ENCODE measurements at places on chromosomes 3 and 15.

GRCh38 chr15:83830381-83830780 is 176.5 kb downstream of the ADAMTSL3 start:
- DNase-seq, result no peak

DNA sequence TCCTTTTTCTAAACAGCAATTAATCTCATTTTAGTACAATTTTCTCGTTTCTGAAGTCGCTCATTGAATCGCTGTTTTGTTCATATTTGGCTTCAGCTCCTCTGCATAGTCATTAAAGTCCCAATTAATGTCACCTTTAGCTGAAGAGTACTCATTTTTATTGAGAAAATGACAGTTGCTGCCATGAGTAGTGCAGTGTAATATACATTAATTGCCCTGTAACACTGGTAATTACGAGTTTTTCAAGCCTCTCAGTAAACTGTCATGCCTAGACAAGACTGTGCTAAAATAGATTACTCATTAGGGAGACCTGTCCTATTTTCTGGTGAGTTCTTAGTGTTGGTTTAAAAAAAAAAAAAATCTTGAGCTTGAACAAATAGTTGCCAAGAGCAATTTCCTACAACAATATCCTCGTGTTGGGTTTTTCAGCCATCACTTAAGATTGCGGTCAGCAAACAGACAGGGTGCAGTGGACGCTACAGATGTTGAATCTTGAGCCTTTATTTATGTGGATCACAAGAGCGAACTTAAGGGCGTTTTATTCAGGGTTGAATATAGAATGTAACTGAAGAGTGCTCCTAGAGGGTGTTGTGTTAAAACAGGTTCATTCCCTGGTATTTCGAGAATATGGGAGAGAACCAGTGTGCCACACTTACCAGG is 176.0 kb downstream of the CDIN1 start:
- no peak for DNase-seq

DNA sequence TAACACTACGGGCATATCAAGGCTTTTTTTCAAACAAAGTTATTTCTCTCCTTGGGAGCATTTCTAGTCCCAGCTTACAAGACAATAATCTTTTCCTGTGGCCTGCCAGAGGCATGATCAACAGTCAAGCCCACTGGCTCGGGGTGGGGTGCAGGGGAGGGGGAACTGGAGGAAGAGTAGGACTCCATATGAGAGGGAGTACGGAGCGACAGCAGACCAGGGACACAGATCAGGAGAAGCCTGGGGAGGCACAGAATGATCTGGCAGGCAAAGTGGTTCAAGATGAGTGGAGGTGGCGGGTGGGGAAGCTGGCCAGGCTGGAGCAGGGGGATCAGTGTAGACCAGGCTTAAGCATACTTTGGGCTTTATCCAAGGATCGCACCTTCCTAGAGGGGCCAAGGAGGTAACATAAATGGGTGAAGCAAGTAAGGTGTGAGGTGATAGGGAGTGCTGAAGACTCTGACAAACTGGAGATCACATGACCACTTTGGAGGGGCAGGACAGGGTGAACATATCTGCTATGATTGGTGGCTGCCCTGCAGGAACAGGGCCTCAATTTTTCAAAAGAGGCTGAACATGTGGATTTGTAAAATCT is 37.4 kb downstream of the KLF15 start:
- no peak for DNase-seq

DNA sequence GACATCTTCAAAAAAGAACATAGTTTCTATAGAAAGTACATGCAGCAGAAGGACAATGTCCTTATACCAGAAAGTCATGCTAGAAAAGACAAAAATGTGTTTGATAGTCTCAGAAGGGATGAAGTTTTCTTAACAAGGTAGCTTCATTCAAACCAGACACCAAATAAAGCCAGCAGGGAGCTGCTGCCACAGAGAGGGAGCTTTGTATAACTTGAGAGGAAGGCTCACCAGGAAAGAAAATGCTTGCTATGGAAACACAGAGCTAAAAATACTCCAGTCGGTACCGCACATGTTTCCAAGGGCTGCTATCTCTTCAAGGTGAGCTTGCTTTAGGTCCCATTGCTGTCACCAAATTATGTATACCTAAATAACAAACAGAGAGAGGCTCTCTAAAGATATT is 1074.8 kb upstream of the ALCAM start:
- no peak for DNase-seq

GRCh38 chr3:184761075-184761841 is 49.4 kb upstream of the MAGEF1 start:
- DNase-seq, result no peak

GRCh38 chr15:52086011-52086786 is 26.4 kb downstream of the BCL2L10 start:
- no peak for DNase-seq

GRCh38 chr15:52417521-52417920 is 111.2 kb downstream of the MYO5A start:
- no peak for DNase-seq

DNA sequence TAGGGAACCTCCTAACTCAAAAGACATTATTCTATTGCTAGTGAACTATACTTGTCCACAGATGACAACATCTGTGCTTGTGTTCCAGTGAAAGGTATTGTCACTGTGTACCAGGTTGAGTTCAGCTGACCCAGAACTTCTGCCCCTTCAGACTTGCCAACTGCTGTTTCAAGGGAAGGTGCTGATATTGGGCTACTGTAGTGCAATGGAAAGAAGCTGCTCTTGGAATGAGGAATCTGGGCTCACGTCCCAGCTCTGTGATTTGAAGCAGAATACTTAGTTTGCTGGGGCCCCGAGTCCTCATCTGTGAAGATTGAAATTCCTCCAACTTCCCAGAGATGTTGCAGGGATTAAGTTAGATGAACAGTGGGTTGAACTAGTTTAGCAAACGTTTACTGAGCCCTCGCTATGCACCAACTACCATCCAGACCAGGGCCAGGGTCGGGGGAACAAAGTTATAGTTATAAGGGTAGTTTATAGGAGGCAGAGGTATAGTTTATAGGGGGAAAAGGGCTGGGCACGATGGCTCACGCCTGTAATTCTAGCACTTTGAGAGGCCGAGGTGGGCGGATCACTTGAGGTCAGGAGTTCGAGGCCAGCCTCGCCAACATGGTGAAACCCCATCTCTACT is 15.9 kb upstream of the UMPS start:
- no peak for DNase-seq

GRCh38 chr3:31161889-31162288 is 267.4 kb upstream of the GADL1 start:
- DNase-seq, result no peak

GRCh38 chr15:34434627-34435305 is 2.8 kb downstream of the GOLGA8A start:
- no peak for DNase-seq

GRCh38 chr3:126963261-126964190 is 19.4 kb upstream of the PLXNA1 start:
- no peak for DNase-seq

GRCh38 chr3:105369500-105370371 is 3.0 kb downstream of the ALCAM start:
- peak; percentile 78 for DNase-seq

DNA sequence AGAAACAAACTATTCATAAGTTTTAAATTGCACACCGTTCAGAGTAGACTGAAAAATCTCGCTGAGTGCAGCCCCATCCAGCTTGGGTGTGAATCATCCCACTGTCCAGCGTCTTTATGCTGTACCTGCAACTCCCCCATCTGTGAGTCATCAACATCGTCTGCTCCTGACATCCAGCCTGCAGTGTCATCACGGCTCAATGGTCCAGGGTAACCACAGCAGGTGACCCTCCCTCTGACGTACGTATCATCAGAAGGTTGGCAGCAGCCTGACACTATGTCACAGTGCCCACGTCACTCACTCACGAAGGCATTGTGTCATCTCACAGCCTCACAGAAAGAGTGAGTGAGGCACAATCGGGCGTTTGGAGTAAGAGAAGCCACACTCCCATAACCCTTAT is 65.2 kb downstream of the TPRA1 start:
- DNase-seq, result no peak

GRCh38 chr15:77030928-77031375 is 36.0 kb downstream of the PSTPIP1 start:
- DNase-seq, result no peak

- no peak for DNase-seq
Measured at GRCh38 chr3:148100476-148100875, 597.2 kb upstream of the AGTR1 start.

GRCh38 chr3:172550347-172550943 is 27.2 kb upstream of the TNFSF10 start:
- peak; percentile 67 for DNase-seq

GRCh38 chr3:187748050-187748481 is 2.8 kb upstream of the BCL6 start:
- DNase-seq, result peak; percentile 97

GRCh38 chr3:41363830-41364523 is 164.7 kb downstream of the CTNNB1 start:
- DNase-seq, result no peak

GRCh38 chr3:177893331-177893730 is 642.9 kb upstream of the KCNMB2 start:
- DNase-seq, result no peak

- no peak for DNase-seq
Measured at GRCh38 chr3:197737749-197738462, 1.2 kb upstream of the RUBCN start.

DNA sequence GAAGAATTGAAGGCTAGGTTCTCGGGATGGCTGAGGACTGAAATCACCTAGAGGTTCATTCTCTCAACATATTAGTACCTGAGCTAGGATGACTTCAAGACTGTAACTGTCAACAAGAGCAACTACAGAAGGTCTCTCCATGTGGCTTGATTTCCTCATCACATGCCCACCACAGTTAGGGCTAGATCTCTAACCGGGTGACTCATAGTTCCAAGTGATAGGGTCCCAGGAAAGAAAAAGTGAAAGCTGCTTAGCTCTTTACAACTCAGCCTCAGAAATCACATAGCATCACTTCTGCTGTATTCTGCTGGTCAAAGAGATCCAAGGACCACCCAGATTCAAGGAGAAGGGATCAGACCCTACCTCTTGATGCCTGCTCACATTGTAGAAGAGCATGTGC is 165.4 kb upstream of the AGTR1 start:
- no peak for DNase-seq

GRCh38 chr3:128021768-128022372 is 30.4 kb upstream of the SEC61A1 start:
- DNase-seq, result no peak

- no peak for DNase-seq
Measured at GRCh38 chr3:190701096-190701532, 161.4 kb downstream of the GMNC start.

- no peak for DNase-seq
Measured at GRCh38 chr3:89946884-89947283, 839.5 kb downstream of the EPHA3 start.

DNA sequence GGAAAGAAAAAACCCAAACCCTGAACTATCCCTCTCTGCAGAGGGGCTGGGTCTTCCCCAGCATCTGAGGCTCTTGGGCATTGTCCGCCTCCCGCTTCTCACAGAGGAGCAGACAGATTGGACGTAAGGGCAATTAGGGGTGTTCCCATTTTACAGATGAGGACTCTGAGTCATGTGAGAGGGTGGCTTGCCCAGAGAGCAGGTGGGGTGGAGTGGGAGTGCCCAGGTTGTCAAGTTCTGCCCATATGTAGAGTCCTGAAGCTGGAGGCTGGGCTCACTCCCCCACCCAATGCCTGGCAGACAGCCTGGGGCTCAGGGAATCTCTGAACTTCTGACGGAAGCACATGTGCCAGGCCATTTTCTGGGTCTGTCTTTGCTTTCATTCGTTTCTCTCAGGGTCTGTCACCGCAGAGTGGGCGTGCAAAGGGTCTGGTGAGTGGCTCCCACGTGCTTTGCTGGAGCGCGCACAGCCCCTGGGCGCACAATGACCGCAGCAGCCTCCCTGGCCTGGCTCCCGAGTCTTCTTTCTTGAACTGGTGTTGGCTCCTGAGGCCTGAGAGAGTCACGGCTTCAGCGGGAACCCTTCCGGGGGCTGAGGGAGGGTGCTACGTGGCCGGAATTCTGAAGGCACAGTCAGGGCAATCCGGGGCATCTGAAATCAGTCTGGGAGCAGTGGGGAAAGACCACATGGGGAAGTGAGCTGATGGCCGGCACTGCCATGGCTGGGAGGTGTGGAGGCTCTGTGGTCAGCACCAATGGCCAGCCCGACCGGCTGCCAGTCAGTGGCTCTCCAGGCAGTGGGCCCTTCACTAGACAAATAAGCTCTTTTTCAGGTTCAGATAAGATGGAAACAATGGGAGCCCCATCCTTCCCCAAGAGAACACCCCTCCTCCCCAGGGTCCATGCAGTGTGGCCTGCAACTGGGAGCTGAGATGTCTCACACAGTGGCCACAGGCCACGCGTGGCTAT is 1.1 kb upstream of the TRPM1 start:
- peak; percentile 38 for DNase-seq

DNA sequence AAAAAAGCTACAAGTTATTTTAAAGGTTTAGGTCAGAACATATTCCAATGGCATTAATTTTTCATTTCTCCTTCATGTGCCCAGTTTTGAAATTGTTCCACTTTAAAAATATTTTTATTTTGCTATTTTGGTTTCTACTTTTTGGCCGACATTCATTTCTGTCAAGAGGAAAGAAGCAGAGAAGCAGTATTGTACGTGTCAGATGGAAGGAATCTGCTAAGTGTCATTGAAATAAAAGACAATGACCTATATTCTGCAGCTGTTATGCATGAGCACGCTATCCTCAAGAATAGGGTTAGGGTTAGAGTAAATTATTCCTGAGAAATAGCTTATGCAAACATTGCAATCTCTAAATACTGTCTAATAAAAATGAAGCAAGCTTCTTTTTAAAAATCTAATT is 941.7 kb downstream of the TUSC7 start:
- DNase-seq, result no peak

- no peak for DNase-seq
Measured at GRCh38 chr3:60594025-60594424, 657.2 kb downstream of the FHIT start.

DNA sequence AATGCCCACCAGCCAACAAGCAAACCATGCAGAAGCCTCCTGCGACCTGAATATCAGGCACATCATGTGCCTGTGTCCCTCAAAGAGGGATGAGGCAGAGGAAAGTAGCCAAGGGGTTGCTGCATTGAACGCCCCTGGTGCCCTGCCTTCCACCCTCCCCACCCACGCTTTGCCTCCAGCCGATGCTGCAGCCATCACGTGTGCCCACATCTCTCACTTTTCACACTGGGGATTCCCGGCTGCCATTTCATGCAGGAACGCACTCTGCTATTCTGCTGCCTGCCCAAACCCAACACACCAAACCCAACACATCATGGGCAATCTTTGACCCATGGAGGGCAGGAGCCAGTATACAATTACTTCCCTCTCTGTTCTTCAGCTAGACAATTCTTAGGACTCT is 462.2 kb upstream of the PROK2 start:
- no peak for DNase-seq
